ENCODE measurements at places on chromosomes 7 and 10.

GRCh38 chr7:95441042-95441823 is 6.4 kb upstream of the PON2 start:
- DNase-seq = no peak

DNA sequence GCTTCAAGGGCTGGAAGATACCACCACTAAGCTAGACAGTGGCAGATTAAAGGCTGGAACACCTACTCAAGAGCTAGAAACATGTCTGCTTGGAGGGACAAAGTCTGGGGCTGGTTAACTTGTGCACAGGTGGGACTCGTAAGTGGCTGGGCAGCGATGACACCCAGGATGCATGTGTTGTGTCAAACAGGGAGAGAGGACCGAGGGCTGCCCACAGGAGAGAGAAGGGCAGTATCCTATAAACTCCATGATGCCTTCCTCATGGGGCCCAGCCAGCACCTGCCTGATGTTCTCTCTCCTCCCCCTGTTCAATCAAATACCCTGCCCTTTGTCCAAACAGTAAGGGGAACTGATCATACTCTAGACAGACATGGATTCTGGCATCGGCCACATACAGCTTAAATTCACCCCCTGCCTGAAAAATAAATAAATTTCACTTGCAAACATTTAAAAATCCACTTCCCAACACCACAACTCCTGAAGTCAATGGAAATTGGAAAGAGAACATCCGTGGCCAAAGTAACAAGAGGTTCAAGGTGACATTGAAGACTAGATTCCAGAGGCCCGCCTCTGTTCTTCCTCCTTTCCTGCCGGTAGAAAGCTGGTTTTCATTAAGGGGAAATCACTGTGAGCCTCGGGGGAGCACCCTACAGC is 50.6 kb downstream of the CHST15 start:
- no peak for DNase-seq

DNA sequence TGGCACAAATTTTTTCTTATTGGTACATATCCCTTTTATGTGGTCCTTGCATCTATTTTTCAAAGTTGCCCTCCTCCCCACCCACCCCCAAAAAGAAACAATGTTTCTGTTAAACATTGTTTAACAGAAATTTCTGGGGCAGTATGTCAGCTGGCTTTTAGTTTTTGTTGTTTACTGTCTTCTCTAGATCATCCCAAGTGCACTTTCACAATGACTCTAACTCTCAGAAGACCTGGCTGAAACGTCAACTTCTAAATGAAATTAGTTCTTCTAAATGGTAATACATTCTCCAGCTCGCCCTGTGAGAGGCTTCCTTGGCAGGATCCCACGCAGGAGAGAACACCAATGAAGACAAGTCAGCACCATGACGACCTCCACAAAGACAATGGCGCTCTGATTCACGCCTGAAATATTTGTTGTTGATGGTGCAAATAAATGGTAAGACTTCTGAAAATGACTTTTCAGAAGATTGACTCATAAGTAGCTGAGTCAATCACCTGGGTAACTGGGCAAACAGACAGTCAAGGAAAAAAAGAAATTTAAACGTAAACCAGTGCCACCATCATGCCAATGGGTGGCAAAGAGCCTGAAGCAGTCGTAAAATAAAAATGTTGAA is 293.7 kb downstream of the FZD1 start:
- no peak for DNase-seq

GRCh38 chr10:76459016-76459730 is 1027.7 kb downstream of the LRMDA start:
- no peak for DNase-seq

GRCh38 chr10:129131457-129132132 is 335.4 kb upstream of the MGMT start:
- DNase-seq = no peak

DNA sequence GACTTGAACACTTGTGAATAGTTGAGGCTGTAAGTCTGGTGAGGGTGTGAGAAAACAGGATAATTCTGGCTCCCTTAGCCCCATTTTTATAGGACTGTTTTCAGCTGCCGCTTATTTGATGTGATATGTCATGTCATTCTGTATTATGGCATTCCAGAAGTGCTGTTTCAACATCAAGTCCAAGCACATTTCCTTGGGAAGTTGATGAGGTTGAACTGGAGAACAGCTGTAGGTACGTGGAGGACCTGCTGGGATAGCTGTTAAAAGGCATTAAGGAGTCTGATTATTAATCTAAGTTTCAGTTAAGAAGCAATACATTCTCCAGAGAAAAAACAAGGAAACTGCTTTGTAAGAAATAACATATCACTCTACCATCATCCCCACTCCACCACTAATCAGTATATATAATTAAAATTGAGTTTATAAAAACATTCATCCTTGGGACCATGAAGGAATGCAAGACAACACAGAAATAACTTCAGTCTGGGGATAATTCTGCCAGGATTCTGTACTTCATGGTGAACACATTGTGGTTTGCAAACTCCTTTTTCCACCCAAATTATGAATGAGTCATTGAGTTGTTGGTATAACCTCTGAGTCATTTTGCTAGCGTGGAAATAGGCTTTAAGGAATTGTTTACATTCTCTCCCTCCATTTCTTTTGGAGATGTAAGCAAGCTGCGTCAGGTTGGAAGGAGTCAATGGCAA is 39.9 kb upstream of the TMEM229A start:
- no peak for DNase-seq

DNA sequence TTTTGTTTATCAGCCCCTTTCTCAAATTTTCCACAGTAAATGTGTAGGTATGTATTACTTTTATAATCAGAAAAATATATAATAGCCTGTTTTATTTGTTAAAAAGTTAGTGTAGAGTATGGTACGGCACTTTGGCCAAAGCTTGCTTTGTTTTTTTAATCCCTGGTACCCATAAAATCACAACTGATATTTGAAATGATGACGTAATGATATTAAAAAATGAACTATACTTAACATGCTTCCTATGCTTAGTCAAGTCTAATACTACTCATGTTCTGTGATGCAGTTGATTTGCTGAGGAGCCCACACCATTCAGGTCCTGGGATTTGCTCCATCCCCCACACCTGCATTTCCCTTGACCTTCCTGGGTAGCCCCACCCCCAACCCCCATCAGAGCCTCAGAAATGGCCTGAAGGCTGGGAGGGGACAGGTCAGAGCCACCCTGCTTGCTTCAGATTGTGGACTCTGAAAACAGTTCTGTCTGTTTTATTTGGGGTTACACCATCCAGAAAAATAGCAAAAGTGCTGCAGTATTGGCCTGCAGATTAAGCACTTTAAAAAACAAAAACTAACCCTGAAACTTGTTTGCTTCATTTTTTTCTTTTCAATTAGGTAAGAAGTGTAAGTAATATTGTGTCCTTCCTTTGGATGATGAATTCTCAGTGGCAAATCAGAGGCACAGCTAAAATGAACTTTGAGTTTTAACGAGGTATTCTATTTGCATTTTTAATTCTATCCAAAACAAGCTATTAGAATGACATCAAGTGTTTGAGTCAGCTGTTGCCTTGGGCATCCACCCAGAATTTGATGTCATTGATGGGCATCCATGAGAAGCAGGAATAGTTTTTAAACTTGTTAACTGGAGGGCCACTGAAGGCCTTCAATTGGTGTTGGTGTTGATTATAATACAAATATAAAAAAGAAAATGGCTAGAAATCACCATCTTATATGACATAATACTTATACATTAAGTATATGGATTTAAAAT is 23.3 kb downstream of the PLCE1 start:
- no peak for DNase-seq

Data from activated CD8-positive, alpha-beta memory T cell treated with anti-CD3 and anti-CD28 coated beads for 1 hour (primary cell).